Ovary (tissue), 10 donors: ENCODE measurements at places on chromosomes 16 and 17.

DNA sequence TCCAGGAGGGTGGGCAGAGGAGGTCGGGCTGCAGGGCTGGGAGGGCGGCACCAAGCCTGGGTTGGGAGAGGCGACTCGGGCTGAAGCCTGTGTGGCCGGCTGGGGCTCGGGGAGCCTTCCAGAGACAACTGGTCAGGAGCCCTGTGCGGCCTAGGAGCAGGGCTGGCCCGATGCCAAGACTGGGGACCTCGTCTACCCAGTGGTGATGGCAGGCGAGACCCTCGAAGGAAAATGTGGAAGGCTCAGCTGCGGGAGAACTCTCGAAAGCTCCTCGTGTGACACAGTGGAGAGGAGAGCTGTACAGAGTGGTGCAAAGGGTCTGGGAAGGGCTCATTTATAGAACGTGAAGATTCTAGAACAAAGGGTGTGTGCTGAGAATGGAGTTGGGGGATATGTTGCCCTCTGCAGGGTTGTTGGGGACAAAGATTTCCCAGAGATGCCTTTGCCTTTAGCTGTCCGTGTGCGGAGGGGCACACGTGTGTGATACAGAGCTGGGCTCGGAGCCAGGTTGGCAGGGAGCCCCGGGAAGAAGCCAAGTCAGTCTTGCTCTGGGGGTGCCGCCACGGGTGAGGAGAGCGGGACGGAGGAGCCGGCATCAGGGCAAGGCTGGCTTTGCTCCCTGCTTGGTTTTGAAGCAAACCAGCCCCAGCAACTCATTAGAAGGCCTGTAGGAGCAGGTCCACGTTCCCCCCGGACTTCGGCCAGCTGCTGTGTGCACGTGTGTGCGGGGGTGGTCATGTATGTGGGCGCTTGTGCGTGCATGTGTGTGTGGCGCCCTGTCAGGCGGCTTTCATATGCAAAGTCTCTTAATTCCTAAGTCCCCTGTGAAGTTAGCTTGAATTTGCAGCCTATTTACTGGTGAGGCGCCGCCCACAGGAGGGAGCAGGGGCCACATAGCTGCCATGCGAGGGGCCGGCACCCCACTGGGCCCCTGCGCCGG, 132.4 kb upstream of the CHMP6 start:
- DNase-seq: peak; percentile 76

GRCh38 chr16:81190667-81191066, 47.8 kb upstream of the BCO1 start:
- no peak for DNase-seq

- DNase-seq: no peak
These were observed 21.4 kb downstream of the TTLL6 start for GRCh38 chr17:48795444-48796162.

GRCh38 chr17:62093188-62094155, 28.4 kb upstream of the MED13 start:
- DNase-seq: no peak

- DNase-seq: peak; percentile 60
These were observed 8.4 kb upstream of the TRPV2 start for GRCh38 chr17:16406742-16407674.

- DNase-seq: no peak
These were observed 32.6 kb upstream of the ABCA9 start for GRCh38 chr17:69093279-69093789.

DNA sequence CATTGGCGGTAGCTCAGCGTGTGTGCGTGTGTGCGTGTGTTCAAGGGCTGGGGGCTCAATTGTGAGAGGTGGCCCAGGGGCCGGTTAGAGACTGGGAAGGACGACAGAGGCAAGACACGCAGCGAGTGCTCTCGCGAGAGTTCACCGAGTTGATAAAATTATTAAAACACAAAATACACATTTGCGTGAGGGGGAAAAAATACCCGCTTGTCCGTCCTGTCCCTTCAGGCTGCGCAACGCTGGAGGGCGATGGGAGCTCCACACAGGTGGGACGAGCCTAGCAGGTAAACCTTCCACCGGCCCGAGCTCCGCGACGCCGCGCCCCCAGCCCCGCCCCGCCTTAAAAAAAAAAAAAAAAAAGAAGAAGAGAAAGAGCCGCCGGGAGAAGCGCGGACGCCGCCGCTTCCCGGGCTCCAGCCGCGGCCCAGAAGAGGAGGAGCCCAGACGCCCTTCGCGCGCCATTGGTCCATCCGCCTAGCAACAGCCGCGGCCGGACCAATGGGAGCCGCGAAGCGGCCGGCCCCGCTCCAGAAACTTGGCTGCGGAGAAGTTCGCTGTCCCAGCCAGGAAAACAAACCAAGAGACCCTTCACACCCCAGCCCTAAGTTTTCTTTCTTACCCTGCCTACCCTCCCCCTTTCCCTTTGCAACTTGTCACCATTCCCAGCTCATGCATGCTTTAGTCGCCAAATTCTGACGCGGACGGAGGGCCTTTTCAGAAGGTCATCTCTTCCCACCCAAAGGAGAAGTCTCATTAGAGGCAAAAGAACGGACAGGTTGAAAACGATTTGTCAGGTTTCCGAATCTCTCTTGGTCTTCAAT, 169.9 kb upstream of the MAF start:
- DNase-seq: peak; percentile 90

- no peak for DNase-seq
These were observed 19.5 kb upstream of the MGAT5B start for GRCh38 chr17:76848670-76849069.

GRCh38 chr16:51651061-51651466, 500.0 kb upstream of the SALL1 start:
- DNase-seq: no peak
